ENCODE measurements at places on chromosomes 1 and 21.

- DNase-seq, result no peak
These were observed 76.7 kb downstream of the ADSS2 start for GRCh38 chr1:244375051-244375450.

DNA sequence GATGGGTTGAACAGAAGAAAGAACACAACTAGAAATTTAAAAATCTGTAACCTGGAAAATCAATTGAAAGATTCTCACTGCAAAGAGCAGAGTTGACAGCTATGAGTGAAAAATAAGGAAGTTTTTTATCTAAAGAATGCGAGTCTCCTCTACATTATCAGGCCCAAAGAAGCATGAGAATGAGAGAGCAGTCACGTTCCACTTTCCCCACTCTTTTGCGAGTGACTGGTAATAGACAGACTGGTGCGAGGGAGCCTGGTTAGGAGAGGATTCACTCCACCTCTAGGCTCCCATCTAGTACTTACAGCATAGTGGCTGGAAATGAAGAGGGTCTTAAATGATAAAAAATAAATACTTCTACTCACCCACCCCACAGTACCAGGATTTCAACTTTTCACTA is 52.0 kb downstream of the PRDX6 start:
- no peak for DNase-seq

DNA sequence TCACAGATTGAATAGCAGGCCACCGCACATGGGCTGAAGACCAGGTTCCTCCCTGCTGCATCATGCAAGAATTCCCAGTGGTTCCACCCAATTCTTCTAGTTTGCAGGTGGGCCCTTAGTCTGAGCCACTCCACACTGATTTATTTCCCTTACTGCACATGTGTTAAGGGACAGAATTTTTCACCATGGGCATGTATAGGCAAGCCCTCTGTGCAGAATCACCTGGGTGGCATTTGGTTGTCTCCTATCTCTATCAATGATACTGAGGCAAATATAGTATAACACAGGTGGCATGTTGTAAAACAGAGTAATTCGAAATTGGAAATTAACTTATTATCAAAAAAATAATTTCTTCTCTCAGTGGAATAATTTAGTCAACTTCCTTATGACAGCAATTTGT is 1892.4 kb downstream of the NCAM2 start:
- no peak for DNase-seq

DNA sequence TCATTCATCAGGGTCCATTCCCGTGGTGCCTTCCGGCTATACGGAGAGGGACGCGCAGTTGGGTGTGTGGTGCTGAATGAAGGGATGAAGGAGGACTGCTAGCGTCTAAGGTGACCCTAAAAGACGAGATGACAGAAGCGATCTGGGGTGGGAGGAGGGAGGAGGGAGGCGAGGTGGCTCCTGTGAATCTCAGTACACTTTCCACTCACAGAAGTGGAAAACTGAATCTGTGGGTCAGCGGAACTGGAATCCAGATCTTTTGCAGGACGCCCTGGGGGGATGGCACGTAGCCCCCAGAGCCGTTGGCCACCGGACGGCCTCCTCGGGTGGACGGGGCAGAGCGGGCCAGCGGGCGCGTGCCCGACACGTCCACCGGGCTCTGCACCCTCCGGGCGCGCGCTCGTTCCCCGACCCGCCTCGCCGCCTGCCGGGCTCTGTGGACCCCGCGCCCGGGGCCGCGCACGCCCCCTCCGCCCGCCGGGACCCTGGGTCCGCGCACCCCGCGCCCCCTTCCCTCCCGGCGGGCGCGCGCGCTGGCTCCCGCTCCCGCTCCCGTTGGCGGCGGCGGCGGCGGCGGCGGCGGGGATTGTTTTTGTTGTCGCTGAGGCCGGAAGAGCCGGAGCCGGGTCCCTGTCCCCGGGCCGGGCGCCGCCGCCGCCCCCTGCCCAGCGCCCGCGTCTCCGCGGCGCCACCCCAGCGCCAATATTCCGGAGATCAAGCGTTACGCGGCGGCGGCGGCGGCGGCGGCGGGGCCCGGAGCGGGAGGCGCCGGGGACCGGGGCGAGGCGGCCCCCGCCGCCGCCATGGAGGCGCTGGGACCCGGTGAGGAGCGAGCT is at the start of gene AGO4:
Gene AGO4, plus strand, starts transcription at position 403 of the 836 bp plus-strand sequence. Its CDS starts 401 bp downstream, at position 804.
- peak; percentile 35 for DNase-seq

All from fibroblast of the aortic adventitia (primary cell).